ENCODE measurements at places on chromosomes 1 and 21.

- H3K27me3 ChIP-seq = no peaks in the 10 kb centered on the region
- H3K4me3 ChIP-seq = peak overlapping the region; percentile 95
- peaks cover 87% of the 10 kb centered on the region for H3K36me3 ChIP-seq
Measured at GRCh38 chr1:150575518-150576366, 3.7 kb downstream of the MCL1 start.

- DNase-seq = no peak
- H3K36me3 ChIP-seq = peaks cover 11% of the 10 kb centered on the region
- H3K27me3 ChIP-seq = no peaks in the 10 kb centered on the region
- no peak overlapping the region for H3K27ac ChIP-seq
- H3K4me3 ChIP-seq = no peak overlapping the region
Measured at GRCh38 chr1:77253211-77253610, 28.6 kb upstream of the AK5 start.

- no peaks in the 10 kb centered on the region for H3K27me3 ChIP-seq
- peak; percentile 51 for DNase-seq
- no peak overlapping the region for H3K4me3 ChIP-seq
- peak overlapping the region; percentile 78 for H3K27ac ChIP-seq
- no peaks in the 10 kb centered on the region for H3K36me3 ChIP-seq
Measured at GRCh38 chr1:54310439-54311328, 95.5 kb downstream of the SSBP3 start.

- no peak overlapping the region for H3K27ac ChIP-seq
- no peak for DNase-seq
- H3K4me1 ChIP-seq = no peaks in the 10 kb centered on the region
- H3K36me3 ChIP-seq = no peaks in the 10 kb centered on the region
- H3K4me3 ChIP-seq = no peak overlapping the region
Measured at GRCh38 chr1:231487019-231487418, 41.5 kb upstream of the TSNAX start.

Data from activated CD4-positive, alpha-beta T cell treated with anti-CD3 and anti-CD28 coated beads for 36 hours (primary cell).